Gastroesophageal sphincter (tissue), 4 donors: ENCODE measurements at places on chromosomes 1 and 21. TPM values are rescaled to one million over a fixed set of nuclear protein-coding genes. Genes with fewer than 3 reads are reported as not detected.

DNA sequence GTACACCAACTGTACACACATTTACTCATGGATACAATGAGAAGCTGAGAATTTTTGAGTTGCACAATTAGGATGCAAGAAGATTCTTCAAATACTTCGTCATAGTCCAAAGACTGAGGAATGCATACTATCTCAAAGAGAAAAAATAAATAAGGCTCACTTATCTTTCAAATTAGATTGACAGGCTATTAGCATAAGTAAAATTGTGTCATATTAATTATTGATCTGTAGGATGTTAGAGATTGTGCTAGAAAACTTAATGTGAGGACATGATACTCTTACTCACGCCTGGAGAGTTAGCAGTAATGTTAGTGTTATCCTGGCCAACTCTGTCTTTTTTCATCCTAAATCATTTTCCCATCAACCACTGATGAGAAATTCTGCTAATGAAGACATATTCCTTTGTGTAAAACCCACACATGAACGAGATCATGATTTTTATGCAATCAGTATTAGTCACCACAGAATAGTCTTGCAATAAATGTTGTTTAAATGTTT lies 659.0 kb downstream of the LTN1 start:
- ATAC-seq, result peak; percentile 50

DNA sequence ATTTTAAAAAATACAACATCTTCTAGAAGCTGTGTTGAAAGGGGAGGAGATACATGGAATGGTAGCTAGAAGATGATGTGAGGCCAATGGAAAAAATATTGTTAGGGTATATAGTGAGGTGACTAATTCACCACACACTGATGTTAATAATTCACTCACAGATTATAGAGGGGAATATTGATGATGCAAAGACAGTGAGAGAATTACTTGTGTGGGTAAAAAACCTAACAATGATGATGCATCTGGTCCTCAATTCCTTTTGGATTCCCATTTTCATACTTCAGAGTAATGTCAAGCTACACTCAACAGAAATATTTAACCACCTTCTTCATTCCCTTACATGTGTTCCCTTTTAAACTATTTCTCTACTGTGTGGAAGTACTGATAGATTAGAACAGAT lies 169.5 kb upstream of the DPYD start:
- no peak for ATAC-seq

DNA sequence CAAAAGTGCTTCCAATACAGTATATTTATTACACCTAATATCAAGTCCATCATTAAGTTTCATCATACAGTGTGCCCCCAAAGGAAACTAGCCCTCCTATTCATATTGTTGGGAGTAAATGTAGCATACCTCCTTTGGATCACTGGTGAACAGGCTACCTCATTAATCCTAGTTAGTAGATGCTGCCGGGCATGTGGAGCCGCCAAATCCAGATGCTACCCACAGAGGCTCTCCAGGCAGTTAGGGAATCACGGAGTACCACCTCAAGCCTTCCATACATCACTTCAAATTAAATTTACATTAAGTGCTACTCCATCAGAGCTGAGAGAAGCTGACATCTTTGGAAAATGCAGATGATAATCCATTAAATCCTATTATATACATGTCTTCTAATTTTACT lies 121.7 kb upstream of the FOXD3 start:
- ATAC-seq, result no peak

DNA sequence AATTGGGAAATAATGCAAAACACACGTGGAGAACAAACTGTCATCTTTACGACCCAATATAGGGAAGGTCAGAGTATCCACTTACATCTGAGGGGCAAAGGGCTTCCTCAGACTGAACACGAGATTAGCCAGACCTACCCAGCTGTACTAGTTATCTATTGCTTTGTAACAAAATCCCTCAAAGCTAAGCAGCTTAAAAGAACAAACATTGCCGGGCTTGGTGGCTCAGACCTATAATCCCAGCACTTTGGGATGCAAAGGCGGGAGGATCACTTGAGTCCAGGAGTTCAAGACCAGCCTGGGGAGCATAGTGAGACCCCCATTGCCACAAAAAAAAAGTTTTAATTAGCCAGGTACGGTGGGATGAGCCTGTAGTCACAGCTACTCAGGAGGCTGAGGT lies 262.8 kb downstream of the LTN1 start:
- ATAC-seq, result no peak

- ATAC-seq, result no peak
Observed at GRCh38 chr1:246043556-246043955, 463.5 kb downstream of the SMYD3 start.

DNA sequence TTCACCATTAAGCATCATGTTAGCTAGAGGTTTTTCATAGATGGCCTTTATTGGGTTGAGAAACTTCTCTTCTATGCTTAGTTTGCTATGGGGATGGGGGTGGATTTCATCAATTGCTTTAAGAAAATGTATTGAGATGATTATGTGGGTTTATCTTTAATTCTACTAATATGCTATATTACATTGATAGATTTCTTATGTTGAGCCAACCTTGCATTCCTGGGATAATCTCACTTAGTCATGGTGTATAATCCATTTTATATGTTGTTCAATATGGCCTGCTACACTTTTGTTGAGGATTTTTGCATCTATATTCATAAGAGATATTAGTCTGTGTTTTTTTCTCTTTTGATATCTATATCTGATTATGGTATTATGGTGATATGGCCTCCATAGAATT lies 70.7 kb downstream of the MAP3K7CL start:
- no peak for ATAC-seq

DNA sequence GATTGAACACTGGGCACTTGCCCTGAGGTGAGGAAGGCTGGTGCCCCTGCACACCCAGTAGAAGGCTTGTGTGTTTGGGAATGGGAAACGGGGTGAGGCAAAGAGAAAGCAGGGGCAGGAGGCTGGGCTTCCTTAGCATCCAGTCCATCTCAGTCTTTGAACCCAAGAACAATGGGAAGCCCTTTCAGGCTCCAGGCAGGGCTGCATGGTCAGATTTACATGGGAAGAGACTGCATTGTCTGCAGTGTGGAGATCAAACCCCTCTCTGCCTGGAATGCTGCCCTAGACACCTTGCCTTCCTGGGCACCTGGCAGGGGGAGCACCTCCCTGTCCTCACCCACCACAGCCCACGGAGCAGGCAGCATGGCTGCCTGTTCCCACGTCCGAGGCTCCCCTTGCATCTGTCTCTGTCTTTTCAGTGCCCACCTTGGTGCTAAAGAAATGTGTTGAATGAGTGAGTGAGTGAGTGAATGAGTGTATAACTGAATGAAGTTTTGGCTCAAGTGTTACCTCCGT lies 268.5 kb downstream of the GRIK3 start:
- no peak for ATAC-seq

DNA sequence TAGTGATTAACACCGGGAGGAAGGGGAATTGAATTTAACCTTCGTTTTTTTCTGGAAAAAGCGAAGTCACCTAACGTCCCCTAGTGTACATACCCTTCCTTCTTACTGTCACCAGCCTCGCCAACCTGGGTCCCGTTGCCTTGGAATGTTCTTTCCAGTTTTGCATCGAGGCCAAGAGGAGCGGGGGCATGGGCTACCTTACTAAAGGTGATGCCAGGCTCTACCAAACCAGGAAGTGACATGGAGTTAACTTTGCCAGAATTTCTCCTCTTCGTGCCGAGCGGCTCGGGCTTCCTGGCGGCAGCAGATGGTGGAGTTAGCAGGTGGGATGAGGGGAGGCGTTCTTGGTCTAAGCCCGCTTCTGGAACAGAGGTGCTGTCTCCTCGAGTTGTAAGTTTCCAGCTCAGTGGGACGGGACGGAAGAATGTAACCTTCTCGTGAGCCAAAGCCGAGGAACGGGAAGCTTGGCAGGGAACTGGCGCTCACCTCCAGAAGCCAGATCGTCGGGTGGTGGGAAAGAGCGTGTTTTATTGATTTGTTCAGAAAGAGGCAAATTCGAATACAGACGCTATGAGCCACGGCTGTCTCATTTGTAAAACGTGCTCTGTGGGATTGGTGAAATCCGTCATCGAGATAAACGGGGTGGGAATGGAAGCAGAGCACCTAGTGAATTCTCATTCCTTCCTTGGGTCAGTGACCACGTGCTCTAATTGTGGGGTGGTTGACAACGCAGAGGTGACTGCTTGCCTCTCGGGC lies 486 bp downstream of the NIPAL3 start:
- peak; percentile 13 for ATAC-seq

NBL1 gene
- 343 TPM for total RNA-seq
